Uterine smooth muscle cell (primary cell): ENCODE measurements at places on chromosomes 4 and X. TPM values are rescaled to one million over a fixed set of nuclear protein-coding genes. Genes with fewer than 3 reads are reported as not detected.

VEGFC gene
- 45.3 and 48.4 TPM in 2 replicates for total RNA-seq

F11 gene
- not detected in 2 replicates for total RNA-seq

FGA gene
- total RNA-seq = 0.12 TPM in 1 of 2 replicates, not detected in the other

XPNPEP2 gene
- total RNA-seq = 0.11 and 0.25 TPM in 2 replicates

BBS7 gene
- total RNA-seq = 36.1 and 39.3 TPM in 2 replicates

CYTL1 gene
- total RNA-seq = 0.12 TPM in 1 of 2 replicates, not detected in the other

TRIM60 gene
- not detected in 2 replicates for total RNA-seq

CASP6 gene
- total RNA-seq = 34.4 and 44.4 TPM in 2 replicates

TRIML2 gene
- total RNA-seq = not detected in 2 replicates

P2RY10 gene
- not detected in 2 replicates for total RNA-seq

FRAS1 gene
- total RNA-seq = 1.3 and 3.1 TPM in 2 replicates

ABLIM2 gene
- 0.25 TPM in 1 of 2 replicates, not detected in the other for total RNA-seq

PABPC4L gene
- 2.1 and 4.2 TPM in 2 replicates for total RNA-seq

CITED1 gene
- 0.37 and 0.77 TPM in 2 replicates for total RNA-seq

GPRASP1 gene
- 4.1 and 8.6 TPM in 2 replicates for total RNA-seq

GPR34 gene
- not detected in 2 replicates for total RNA-seq

TCEANC gene
- total RNA-seq = 2.7 and 3.2 TPM in 2 replicates

RBM46 gene
- total RNA-seq = not detected in 2 replicates

TRIML1 gene
- total RNA-seq = not detected in 2 replicates

DNAAF6 gene
- not detected in 2 replicates for total RNA-seq

FDCSP gene
- total RNA-seq = not detected in 2 replicates

IBSP gene
- total RNA-seq = not detected in 2 replicates

ARHGAP4 gene
- total RNA-seq = 2.7 and 3.6 TPM in 2 replicates

FAAH2 gene
- total RNA-seq = not detected in 2 replicates
